ENCODE measurements at places on chromosomes 11 and 22.

DNA sequence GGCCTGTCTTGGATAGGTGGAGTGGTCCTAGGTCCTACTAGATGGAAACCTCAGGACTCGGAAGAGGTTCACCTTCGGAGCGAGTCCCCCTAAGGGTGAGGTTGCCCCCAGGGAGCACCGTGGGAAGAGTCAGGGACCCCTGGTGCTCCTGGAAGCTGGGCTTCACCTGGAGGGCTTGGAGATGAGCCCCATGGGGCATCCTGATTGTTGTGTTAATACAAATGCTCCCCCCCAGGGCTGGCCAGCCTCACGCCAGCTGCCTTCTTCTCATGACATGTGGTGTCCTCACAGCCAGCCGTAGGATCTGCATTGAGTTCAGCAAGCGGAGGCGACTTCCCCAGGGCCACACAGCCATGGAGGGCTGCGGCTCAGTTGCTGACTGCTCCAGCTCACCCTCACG, 1487.5 kb downstream of the BRD1 start:
- DNase-seq, result peak; percentile 36

GRCh38 chr11:74714904-74715303, 16.3 kb downstream of the CHRDL2 start:
- DNase-seq, result no peak

GRCh38 chr11:60905551-60906113, 753 bp downstream of the PRPF19 start:
- DNase-seq, result no peak

DNA sequence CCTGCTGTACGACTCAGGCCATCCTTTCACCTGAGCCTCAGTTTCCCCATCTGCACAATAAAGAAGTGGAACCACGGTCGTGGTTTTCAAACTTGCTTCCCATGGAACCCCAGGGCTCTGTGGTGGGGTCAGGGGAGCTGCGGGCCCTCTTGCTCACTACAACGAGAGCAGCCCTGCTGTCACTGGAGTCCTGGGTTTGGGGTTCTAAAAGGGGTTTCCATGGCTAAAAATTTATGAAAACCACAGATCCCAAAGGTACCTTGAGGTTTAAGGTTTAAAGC, 45.4 kb upstream of the CARS1 start:
- DNase-seq, result no peak

GRCh38 chr22:23547818-23548500, 32.1 kb downstream of the IGLL1 start:
- peak; percentile 28 for DNase-seq

DNA sequence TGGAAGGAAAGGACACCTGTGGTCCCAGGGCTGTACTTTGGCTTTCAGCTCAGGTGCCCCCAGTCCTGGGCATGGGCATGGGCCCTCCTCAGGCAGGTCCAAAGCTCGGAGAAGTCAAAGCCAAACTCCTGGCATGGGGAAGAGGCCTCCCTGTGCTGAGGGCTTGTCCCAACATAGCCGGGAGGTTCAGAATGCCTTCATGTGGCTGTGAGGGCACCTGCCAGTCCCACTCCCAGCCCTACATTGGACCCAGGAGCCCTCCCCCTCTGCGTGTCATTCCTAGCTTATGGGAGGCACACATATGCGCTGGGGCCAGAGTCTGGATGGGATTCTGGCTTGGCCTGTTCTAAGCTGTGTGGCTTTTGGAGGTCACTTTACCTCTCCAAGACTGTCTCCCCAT, 1.0 kb upstream of the KLHL35 start:
- no peak for DNase-seq

- DNase-seq, result no peak
Measured at GRCh38 chr22:40033586-40034380, 39.0 kb downstream of the FAM83F start.

- no peak for DNase-seq
Measured at GRCh38 chr11:14376920-14377319, 17.9 kb upstream of the RRAS2 start.

DNA sequence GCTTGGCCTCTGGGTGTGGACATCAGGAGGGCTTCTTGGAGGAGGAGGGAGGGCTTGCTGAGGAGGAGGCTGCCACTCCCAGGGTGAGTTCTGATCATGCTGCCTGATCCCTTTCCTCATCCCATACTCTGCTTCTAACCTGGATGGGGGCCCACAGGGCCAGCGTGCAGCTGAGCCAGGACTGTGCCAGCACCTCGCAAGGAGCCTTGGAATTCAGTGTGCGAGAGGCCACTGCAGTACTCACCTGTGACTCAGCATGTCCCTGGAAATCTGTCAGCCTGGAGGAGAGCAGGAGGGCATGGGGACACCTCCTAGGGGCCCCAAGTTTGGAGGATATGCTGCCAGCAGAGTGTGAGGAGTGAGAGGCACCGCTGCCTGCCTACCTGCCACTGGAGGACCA, 4.2 kb upstream of the GAB4 start:
- no peak for DNase-seq

- no peak for DNase-seq
Measured at GRCh38 chr11:76276046-76276780, 69.9 kb upstream of the WNT11 start.

GRCh38 chr11:70104419-70104818, 26.3 kb downstream of the ANO1 start:
- DNase-seq, result no peak

DNA sequence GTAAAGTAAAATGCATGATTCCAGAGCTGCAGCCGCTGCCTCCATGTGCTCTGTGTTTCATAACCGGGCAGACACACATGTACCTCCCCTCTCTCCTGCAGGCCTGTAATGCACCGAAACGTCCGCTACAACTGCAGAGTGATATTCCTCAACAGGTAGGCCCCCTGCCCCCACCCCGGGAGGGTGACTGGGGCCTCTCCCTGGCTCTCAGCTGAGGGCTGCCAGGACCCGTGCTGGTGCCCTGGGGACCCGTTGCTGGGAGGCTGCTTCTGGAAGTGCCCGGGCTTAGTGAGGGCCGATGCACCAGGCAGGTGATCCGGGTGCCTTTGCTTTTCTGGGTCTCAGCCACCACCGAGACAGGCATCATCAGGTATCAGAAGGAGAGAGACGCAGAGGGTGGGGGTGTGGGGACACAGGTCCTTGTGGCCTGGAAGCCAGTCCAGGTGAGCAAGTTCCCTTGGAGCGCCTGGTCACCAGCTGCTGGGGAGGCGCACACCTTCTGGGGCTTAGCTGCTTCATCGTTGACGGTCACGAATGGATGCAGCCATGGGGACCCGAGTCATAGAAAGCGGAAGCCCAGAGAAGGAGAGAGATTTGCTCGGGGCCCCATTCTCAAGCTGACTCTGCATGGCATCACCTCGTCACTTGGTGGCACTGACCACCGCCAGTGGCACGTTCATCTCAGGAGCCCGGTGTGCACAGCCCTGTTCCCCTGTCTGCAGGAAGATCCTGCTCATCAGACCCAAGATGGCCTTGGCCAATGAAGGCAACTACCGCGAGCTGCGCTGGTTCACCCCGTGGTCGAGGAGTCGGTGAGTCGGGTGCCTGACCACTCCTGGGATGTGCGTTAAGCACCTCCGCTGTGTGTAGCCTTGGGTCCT, 10.6 kb downstream of the NADSYN1 start:
- no peak for DNase-seq

Measured in activated effector memory CD4-positive, alpha-beta T cell treated with anti-CD3 and anti-CD28 coated beads, Interleukin-2, amount 50 U/mL, for 16 hours (primary cell).